ENCODE measurements at places on chromosomes 5 and 9.
A peak's percentile ranks its signal among the peaks of the same experiment; 100 is the strongest.

DNA sequence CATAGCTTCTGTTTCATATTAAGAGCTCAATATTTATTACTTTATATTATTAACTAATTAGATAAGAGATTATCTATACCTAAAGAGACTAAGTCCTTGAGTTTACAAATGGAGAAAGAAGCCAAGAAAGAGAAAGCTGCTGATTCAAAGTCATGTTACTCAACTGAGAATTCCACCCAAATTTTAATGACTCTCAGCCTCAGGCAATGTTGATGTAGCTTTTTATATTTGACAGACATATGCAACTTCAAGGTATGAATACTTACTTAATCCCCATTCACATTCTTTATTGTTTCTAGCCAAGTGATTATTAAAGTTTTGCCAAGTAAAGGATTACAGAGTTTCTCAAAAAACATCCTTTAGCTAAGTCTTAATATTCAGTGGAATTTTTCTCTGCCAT is 527.5 kb upstream of the NMUR2 start:
- DNase-seq = no peak

- DNase-seq = no peak
Observed at GRCh38 chr5:154970759-154971158, 29.9 kb downstream of the MRPL22 start.

- no peak for DNase-seq
Observed at GRCh38 chr5:158534203-158534602, 565.5 kb downstream of the EBF1 start.

DNA sequence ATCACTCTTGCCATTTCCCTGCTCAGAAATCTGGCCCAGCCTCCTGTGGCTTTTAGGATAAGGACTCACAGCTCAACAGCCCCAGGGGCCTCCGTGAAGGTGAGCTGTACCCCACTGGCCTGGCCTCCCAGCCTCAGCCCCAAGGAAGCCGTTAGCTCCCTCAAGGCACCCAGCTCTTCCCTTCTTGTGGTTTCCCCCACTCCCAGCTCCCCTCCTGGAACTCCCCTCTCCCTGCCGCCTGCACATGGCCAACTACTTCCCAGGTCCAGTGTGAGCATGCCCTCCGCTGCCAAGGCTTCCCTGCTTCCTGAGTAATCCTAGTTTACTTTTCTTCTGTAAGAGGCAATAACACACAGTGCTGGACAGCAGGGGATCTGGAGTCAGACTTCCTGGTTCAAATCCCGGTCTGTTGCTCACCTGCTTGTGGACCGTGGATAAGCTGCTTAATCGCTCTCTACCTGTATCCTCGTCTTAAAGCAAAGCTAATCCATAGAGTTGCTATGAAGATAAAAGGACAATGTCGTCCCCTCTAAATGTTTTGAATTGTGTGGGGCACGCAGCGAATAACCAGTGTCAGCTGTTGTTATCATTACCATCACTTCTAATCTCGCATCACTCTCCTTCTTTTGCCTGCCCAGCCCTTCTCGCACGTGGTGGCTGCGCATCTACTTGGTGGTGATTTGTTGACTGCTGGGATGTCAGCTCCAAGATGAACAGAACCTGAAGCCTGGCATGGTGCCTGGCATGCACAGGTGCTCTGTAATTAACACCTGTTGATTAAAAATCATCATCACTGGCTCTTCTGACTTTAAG is 86.6 kb downstream of the C5orf15 start:
- no peak for DNase-seq

DNA sequence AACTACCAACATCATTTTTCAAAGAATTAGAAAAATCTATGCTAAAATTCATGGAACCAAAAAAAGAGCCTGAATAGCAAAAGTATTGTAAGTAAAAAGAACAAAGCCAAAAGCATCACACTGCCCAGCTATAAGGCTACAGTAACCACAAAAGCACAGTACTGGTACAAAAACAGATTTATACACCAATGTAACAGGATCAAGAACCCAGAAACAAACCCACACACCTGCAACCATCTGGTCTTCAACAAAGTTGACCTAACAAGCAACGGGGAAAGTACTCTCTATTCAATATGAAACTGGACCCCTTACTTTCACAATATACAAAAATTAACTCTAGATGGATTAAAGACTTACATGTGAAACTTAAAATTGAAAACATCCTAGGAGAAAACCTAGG is 94.2 kb upstream of the TARS1 start:
- no peak for DNase-seq

- DNase-seq = peak; percentile 29
Observed at GRCh38 chr9:124110307-124110915, 98.8 kb downstream of the LHX2 start.

GRCh38 chr9:113585555-113585954 is 122.0 kb downstream of the RGS3 start:
- no peak for DNase-seq

GRCh38 chr5:1665231-1665630 is 134.4 kb downstream of the MRPL36 start:
- DNase-seq = no peak

DNA sequence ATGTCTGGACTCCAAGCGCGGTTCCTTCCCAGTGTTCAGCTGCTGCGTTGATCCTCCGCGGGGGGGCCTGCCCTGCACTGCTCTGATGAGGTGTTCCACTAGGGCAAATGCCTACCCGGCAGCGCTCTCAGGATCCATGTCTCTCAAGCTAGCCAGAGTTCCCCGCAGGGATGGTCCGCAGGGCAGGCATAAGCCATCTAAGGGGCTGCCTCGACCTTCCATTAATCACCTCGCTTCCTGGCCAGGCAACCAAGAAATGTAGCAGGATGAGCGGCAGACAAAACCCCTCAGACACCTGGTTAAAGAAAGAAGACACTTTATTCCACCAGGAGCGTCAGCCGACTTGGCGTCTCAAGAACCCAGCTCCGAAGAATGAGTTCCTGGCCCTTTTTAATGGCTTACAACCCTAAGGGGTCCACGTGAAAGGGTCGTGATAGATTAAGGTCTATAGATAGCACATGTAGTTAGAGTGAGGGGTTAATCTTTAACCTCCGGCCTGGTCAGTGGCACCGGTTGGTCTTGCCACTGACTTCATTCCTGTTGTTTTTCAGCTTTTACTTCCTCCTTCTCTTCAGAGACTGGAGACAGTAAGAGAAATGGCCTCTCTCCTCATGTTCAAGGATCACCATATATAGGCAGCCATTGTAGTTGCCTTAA is 47.2 kb upstream of the COX7C start:
- no peak for DNase-seq

DNA sequence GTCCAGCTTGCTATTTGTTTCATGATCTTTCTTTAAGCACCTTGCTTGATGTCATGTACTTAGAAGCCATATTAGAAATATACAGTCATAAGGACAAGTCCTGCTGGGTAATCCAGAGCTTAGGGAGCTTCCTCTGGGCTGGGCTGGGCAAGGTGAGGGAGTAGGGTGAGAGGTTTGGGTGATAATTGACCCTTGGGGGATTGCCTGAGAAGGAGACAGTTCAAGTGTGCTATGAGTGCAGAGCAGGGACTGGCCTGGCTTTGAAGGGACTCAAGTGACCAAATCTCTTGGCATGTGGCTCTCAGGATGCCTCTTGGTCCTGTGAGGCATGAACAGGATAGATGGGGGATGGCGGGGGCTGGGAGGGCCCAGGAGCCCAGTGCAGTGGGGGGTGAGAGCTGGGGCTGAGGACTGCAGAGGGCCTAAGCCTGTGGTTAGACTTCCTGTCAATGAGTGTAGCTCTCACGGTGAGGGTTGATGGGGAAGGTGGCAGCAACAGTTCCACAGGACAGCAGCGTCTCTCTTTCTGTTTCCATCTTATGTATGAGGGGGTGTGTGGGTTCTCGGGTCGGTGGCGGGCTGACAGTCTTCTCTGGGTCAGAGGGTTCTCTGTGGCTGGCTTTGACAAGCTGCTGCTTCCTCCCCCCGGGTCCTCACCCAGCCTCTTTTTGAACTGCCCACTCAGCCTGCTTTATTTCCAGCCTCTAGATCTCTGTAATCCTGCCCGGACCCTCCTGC is 53.5 kb downstream of the RGS3 start:
- peak; percentile 64 for DNase-seq

- no peak for DNase-seq
Observed at GRCh38 chr9:69829484-69829883, 8.9 kb downstream of the CFAP95 start.

GRCh38 chr5:34775886-34776285 is 63.1 kb upstream of the TTC23L start:
- DNase-seq = no peak

DNA sequence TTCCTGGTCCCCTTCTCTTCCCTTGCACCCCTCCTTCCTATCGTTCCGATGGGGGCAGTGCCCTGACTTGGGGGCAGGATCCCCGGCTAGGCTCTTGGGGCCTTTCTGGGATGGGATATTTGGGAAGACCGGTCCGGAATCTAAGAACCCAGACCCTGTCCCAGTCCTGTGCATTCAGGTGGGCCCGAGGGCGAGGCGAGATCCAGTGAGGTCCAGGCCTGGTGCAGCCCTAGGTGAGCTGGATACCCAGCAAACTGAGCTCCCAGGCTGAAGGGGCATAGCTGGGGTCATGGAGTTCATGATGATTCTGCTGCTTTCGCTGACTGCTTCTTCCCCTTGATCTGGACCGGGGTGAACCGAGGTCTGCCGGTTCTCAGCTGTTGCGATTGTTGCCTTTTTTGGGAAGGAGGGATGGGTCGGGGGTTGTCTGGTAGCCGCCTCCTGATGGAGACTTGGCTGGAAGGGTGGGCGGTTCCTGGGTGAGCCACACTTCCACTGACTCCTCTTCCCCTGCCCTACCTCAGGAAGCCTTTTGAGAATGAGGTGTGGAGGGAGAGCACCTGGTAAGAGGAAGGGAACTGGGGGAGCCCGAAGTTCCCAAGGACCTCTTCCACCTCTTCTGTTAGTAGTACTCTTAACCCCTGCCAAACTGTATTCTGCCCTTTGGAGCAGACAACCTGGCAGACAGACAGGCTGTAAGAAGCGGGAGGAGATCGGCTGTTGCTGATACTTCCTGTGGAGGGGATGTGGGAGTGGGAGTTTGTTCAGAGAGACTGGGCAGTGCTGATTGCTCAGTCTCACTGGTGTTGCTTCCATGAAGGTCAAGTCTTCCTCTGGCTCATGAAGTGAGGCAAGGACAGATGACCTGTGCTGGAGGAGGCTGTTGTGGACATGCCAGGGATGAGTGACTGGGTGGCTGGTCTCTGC is 1.0 kb downstream of the LRRC8A start:
- no peak for DNase-seq

DNA sequence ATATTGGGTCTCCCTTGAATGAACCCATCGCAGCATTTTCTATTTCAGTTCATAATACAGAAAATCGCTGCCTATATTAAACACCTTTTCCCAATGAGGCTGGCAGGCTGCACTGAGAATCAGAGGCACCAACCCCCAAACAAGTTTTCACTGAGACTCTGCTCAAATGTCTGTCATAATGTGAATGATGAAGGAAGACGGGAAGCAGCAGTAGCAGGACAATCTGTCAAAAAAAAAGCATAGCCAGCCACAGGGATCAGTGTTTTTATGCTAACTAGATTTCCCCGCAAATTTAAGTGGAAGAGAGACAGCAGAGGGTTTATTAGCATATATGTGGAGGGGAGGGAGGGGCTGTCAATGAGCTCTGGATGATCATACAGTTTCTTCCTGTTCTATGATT is 162.7 kb upstream of the PDE4D start:
- DNase-seq = no peak

DNA sequence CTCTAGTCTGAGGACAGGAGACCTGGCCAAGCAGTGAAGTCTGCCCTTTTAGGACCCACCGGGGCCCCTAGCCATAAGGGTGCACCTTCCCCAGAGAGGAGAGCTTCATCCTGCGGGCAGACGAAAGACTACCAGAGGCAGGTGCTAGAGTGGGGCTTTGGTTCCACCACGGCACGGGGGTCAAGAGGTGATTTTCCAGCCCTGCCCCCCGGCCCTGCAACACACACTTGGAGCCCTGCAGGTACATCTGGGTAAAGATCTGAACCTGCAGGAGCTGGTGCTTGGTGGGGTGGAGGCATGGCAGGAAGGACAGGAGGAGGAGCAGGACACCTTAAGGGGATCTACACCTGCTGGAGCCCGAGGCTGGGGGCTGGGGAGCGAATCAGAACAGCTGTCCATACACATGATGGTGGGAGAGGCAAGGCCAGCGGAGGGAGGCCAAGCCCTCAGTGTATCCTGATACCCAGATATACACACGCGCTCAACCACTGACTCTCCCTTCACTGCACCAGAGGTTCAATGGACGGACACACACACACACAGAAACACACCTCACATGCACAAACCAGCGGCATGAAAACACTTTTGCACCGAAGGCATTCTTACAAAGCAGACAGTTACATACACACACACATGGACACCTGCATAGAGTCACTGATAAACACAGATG is 98.4 kb upstream of the MVB12B start:
- DNase-seq = no peak

- DNase-seq = no peak
Observed at GRCh38 chr9:83322438-83322837, 215.8 kb downstream of the FRMD3 start.

DNA sequence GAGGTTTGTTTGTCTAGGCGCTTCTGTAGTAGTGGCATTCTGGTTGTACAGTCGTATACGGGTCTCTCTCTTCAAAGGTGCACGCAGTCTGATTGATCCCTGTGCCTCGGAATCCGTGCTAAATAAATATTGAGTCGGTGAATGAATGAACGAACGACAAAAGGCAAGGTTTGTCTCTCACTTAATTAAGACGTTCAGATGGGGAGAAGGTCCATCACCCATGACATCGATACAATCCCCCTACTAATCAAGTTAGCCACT is 500 bp upstream of the CREBRF start:
- DNase-seq = no peak

DNA sequence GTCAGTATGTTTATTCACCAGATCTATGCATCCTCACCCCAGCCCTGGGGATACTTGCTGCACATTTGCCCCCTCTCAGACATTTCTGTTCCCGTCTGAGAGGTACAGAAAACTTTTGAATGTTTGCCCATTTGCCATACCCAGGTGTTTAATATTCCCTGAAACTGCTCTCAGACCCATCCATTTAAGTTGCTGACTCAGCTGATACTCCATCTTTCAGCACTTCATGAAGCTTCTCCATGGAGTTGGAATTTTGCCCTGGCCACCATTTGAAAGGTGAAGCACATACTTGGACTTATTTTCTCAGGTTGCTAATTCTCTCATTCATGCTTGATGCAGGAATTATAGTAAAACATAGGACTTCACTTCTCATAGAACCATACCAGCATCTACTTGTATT is 203.9 kb upstream of the OR13F1 start:
- DNase-seq = no peak

DNA sequence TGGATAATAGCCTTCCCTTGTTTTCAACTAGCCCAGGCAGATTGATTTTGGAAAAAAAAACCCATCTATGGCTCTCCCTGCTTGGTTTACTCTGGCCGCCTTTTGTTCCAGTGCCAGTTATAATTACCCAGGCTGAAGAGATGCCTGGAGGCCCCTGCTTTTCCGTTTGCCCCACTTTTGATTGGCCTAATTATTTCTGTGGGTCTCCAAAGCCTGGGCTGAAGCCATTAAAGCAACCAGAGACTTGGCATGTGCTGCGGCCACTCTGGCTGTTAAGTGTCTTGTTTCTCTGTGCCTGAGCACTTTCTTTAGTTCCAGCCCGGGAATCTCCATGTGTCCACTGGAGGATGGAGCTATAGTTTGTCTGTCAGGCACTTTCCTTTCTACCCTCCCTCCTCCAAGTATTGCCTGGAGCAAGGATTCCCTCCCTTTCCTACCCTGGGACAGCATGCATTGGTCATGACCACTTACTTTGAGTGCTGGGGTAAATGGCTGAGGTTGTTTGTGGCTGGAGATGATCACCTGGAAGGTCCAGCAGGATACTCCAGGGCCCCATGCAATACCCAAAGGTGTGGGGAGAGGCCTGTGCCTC is 105.1 kb upstream of the CTSL start:
- DNase-seq = no peak

GRCh38 chr9:35556776-35557175 is 48.3 kb upstream of the TESK1 start:
- no peak for DNase-seq

GRCh38 chr9:97510797-97511654 is 9.6 kb downstream of the TMOD1 start:
- DNase-seq = no peak

All from activated CD4-positive, alpha-beta T cell treated with anti-CD3 and anti-CD28 coated beads for 24 hours (primary cell).